ENCODE measurements at places on chromosomes 1 and 21.

DNA sequence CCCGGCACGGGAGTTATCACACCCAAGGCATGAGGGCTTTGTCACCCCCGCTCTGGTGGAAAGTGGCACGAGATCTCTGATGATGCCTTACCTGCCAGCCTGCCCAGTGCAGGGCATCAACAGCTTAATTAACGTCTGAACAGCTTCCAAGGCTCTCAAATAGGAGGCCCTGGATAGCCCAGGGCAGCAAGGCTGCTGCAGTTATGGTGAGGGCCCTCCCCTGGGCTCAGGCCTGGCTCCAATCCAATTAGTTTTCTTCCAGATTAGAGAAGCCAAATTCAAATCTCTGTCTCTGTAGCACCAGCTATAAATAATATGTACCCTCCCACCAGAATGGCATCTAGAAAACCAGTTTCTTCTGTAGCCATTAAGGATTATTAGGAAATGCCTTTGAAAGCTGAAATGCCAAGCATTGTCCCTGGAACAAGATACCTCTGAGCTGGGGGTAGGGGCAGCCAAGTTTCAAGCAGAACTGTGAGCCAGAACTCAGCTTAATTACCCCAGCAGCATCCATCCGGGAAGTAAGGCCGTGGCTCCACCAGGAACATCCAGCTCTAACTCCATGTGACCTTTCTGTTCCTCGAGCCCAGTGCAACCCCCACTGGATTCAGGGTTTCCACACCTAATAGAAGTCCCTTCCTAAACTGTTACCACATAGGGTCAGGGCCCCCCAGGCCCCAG lies 12.5 kb downstream of the QSOX1 start:
- no peak for DNase-seq

GRCh38 chr1:154809436-154810413 lies 60.4 kb downstream of the KCNN3 start:
- DNase-seq: no peak

DNA sequence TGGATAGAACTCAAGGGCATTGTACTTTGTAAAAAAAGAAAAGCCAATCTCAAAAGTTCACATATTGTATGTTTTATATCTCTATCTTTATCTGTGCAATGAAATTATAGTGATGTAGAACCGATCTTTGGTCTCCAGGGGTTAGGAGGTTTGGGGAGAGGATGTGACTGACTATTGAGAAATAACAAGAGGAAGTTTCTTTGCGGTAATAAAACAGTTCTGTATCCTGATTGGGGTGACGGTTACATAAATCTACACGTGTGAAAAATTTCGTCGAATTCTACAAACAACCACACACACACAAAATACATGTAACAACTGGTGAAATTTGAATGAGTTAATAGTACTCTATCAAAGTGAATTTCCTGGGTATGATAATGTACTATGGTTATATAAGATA lies 10.6 kb upstream of the OR2T33 start:
- DNase-seq: no peak

DNA sequence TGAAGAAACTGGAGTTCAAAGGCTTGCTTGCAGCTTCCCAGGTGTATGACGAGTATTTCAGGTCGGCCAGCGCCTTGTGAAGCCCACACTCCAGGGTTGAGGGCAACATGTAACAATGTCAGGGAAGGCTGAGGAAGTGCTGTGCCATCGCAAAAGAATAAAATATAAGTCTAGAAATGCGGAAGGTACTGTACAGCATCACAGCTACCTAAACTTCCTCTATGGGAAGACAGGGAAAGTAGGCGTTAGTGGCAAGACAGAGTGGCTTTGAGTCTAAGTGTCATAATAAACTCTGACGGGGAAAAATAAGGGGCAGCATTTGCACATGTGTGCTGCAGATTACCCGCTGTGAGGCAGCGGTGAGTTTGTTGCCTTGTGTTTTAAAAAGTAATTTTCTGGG lies 28.9 kb downstream of the DOP1B start:
- no peak for DNase-seq

DNA sequence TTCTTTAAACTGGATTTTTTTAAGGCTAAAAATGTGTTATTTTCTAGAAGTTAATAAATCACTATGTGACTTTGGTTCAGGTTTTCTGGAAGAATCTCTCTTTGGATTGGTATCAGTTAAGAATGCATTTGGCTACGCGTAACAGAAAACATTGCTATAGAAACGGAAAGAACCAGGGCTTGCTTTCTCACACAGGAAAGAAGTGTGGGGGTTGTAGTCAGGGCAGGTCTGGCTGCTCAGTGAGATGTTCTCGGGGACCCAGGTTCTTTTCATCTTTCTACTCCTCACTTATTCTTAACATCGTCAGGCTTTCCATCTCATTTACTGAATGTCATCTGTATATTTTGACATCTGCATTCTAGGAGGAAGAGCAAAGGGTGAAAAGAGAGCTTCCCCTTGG lies 191.4 kb downstream of the ZBTB18 start:
- DNase-seq: no peak

- no peak for DNase-seq
Measured at GRCh38 chr1:33436557-33437285, 5.8 kb upstream of the PHC2 start.

DNA sequence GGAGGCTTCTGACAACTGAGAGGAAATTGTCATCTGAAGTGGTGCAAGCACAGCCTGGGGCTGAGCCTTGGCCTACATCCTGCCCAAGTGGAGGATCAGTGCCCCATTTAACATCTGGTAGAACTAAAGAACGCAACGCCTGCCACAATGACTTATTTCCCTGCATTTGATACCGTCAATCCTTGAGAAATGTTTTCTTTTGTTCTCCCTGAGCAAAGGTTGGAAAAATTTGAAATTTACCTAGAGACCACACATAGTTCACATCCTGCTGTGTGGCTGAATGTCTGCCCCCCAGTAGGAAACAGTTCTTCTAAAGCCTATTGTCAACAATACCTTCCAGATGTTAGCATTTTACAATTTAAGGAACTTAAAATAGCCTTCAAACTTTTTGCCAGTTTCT lies 5.6 kb upstream of the RGS4 start:
- no peak for DNase-seq

DNA sequence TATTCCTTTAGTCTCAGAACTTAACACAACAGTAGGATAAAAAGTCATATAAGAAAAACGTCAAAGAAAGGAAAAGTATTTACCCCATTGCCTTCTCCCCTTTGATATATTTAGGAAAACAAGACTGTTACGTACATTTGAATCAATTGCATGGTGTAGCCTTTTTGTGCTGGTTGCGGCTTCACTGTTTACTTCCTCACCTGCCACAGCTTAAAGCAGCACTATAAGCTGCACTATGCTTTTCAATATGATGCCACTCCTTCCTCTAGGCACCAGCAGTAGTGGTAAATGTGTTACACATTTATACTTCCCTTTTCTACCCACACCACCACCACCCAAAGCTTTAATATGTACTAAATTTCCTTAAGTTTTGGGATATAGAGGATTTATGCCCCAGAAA lies 111.1 kb downstream of the ATP1B1 start:
- no peak for DNase-seq

GRCh38 chr1:177164380-177165068 lies at the start of gene ASTN1:
ASTN1 (minus strand) TSS chr1:177164712; CDS start chr1:177164676, 36 bp downstream.
- no peak for DNase-seq

DNA sequence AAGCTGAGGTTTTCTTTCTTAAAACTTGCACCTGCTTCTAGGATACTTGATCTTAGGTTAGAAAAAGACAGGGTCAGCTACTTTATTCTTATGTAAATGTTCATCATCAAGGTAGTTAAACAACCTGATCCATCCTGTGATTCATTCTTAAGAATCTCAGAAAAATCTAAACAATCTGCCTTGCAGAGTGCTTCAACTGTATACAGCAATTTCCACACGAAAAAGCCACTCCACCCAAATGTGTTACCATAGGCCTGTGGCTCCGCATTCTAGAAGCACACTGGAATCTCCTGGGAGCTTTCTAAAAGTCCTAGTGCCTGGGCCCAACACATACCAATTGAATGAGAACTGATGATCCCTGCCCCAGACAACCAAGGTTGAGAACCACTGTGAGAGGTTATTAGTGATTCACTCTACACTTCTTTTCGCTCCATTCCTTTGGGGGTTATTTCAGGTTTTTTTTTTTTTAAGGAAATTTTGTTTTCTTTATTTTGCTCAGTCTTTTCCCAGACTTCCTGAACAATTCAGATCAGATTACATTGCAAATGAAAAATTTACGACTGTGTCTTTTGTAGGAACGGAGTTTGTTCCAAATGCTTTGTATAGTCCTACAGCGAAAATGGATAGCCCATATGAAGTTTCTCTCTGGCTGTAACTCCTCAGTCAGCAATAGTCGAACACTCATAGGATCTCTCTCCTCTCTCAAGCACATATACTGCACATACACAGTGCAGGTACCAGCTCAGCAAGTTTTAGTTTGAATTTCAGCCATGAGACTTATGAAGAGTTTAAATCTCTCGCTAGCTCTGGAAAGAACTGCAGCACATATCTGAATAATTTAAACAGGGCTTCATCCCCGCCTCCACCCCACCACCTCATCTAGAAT lies 16.1 kb downstream of the SMYD2 start:
- no peak for DNase-seq

DNA sequence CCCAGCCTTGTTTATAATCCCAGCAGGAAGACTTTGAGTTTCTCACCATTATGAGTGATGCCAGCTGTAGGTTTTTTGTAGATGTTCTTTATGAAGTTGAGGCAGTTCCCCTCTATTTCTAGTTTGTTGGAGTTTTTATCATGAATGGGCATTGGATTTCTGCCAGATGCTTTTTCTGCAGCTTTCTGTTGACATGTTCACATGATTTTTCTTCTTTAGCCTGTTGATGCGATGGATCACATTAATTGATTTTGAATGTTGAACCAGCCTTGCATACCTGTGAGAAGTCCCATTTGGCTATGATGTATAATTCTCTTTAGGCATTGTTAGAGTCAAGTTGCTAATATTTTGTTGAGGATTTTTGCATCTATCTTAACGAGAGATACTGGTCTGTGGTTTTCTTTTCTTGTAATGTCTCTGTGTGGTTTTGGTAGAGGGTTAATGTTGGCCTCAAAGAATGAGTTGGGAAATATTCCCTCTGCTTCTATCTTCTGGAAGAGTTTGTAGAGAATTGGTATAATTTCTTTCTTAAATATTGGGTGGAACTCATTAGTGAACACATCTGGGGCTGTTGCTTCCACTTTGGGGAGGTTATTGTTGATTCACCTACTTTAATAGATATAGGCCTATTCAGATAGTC lies 33.2 kb downstream of the ZBTB40 start:
- no peak for DNase-seq

DNA sequence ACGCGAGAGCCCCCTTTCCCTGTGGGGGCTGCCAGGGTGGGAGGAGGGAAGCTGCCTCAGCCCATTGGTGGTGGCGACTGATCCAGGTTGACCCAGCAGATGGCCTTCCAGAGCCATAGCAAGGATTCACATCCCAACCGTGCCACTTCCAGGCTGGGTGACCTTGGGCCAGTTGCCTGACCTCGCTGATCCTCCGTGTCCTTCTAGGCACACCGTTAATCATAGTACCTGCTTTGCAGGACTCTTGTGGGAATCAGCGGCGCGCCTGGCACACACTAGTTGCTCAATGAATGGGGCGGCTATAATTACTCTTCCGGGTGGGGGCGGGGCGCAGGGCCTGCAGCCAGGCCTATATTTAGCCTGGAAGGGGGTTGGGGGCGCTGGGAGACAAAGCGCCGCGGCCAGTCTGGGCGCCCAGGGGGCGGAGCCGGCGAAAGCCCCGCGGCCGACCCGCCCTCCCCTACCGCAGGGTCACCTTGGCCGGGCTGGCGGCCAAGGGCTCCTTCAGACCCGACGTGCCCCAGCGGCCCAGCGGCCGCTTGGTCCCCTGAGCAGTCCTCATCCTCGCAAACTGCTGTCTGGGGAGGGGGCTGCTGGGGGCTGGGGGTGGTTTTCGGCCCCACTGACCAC lies 5.1 kb downstream of the HSPB7 start:
- peak; percentile 95 for DNase-seq

DNA sequence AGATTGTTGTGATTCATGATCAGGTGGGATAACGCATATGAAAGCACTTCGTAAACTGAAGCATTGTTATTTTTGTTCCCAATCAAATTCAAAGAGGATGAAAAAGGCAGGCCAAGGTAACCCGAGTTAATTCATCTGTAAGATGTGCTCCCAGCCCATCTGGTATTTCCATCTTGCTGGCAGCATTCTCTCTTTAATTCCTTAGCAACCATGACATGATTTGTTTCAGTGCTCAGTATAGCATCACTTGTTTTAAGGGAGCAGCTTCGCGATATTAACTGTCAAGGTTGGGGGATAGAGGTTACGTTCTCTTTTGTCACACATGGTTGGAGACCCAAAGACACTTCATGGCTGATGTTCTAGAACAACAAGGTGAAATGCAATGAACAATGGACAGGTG lies 6.4 kb downstream of the TSPAN2 start:
- DNase-seq: no peak
